Adrenal gland (tissue), 19 donors: ENCODE measurements at places on chromosomes 5 and 9. TPM values are rescaled to one million over a fixed set of nuclear protein-coding genes. Genes with fewer than 3 reads are reported as not detected.

The ZFP2 gene
- total RNA-seq, result 1.4 TPM

The TNPO1 gene
- 111 TPM for total RNA-seq

The PRDM9 gene
- not detected for total RNA-seq

The CARD19 gene
- total RNA-seq, result 38.5 TPM

The ADGRV1 gene
- 129 TPM for total RNA-seq

The NRG2 gene
- 11.0 TPM for total RNA-seq

The PCDHB15 gene
- 1.1 TPM for total RNA-seq

The TAF1L gene
- not detected for total RNA-seq

The PCA3 gene
- total RNA-seq, result not detected

The BHMT2 gene
- total RNA-seq, result 25.5 TPM
